NCI-H2081 (cell line): ENCODE measurements at places on chromosomes 6 and 20.

DNA sequence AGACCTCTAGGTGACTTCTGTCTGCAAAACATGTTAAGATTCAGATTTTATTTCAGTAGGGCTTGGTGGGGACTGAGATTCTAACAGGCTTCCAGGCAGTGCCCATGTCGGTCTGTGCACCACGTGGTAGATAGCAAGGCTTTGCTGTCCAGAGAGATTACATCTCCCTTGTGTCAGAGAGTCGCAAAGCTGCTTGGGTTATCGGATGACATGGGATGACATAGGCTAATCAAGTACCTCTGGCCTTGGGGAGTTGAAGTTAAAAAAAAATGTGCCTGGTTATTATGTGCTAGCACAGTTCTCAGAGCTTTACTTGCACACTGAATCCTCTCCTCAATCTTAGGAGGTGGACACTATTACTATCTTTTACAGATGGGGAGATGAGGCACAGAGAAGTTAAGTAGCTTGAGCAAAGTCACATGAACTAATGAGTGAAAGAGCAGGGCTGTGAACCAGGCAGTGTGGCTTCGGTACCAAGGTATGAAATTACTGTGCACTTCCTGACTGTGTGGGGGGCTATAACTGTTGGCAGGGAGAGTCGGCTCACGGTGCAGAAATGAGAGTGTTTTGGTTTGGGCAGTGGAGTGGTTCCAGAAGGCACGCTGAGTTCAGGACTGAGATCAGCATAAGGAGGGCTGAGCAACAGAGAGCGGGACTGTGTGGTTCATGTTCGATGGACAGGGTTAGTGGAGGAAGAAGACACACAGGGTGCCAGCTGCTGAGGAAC is 41.1 kb downstream of the FARS2 start:
- DNase-seq: no peak

- no peak for DNase-seq
These were observed 50.0 kb downstream of the HUS1B start for GRCh38 chr6:606829-607379.

GRCh38 chr6:170159022-170159965 is 131.6 kb downstream of the DLL1 start:
- DNase-seq: no peak

GRCh38 chr6:16227605-16228004 is 10.8 kb upstream of the GMPR start:
- DNase-seq: no peak

DNA sequence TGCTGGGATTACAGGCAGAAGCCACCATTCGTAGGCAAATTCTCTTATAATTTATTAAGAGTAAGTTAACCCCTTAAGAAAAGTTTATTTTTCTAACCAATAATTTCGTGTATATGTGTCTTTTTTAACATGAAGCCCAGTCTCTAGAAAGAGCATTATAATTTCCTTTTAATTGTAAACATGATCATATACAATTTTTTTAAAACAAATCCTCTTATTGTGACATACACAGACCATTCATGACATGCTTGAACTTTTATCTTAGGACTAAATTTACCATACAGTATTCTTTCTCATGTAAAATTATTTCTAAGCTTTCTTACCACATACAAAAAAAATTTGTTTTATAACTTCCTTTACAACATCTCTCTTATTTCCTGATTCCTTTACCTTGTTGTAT is 6.7 kb downstream of the ACOT13 start:
- no peak for DNase-seq

DNA sequence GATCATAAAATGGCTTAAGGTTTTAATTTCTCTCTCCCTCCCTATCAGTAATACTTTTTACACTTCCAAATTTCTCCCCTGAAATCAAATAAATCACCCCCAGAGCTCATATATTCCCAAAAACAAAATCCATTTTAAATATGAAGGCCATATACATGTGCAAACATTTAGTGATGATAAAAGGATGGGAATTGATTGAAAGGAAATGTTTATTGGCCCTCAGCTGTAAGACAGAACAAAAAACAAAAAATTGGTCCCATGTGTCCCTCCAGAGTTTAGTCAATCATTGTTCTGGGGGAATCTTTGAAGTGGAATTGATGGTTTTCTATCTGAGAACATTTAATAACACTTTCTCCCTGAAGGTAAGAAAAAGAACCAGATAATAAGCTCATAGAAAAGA is 91.7 kb downstream of the COL12A1 start:
- DNase-seq: no peak

DNA sequence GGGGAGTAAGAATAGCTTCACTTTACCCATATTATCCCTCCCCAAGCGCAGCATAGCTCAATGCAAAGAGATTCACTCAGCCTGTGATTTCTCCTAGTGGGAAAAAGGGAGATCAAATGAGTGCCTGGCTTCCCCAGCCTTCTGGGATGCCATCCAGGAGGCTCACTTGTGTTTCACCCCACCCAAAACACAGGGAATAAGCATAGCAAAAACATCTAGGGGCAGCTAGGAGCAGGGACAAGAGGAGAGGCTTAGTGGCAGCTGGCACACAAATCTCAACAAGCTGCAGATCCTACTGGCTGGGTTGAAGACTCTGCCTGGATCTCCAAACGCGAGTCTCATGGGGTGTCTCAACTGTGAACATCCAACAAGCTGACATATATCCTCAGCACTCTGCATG is 715.8 kb downstream of the RNF144B start:
- DNase-seq: no peak
